ENCODE measurements at places on chromosomes 5 and 9. TPM values are rescaled to one million over a fixed set of nuclear protein-coding genes. Genes with fewer than 3 reads are reported as not detected.

DNA sequence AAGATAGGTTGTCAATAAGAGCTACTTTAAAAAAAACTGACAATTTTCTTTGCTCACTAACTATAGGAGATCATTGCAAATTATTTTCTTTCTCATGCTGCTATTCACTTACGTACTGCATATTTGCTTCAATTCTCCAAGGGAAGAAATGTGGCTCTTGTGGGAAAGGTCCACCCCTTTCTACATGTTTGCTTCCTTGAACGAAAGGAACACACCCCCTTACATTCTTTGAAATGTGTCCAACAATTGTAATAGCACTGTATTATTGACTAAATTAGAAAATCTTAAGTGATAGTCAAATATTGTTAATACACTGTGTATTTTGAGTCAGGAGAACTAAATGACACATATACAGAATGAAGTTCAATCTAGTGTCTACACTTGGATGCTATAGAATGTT is 5.2 kb downstream of the MEF2C start:
- peaks cover 64% of the 10 kb centered on the region for H3K36me3 ChIP-seq
- H3K4me1 ChIP-seq = peaks cover 57% of the 10 kb centered on the region
- DNase-seq = no peak
- H3K4me3 ChIP-seq = peak overlapping the region; percentile 67

- peaks cover 10% of the 10 kb centered on the region for H3K4me1 ChIP-seq
- H3K27me3 ChIP-seq = peaks cover 62% of the 10 kb centered on the region
- no peak overlapping the region for H3K27ac ChIP-seq
- no peaks in the 10 kb centered on the region for H3K36me3 ChIP-seq
- DNase-seq = no peak
Measured at GRCh38 chr9:96026655-96027213, 151.2 kb downstream of the ERCC6L2 start.

GRCh38 chr9:28961623-28962022 is 1388.3 kb upstream of the C9orf72 start:
- H3K27ac ChIP-seq = no peak overlapping the region
- H3K36me3 ChIP-seq = no peaks in the 10 kb centered on the region

DNA sequence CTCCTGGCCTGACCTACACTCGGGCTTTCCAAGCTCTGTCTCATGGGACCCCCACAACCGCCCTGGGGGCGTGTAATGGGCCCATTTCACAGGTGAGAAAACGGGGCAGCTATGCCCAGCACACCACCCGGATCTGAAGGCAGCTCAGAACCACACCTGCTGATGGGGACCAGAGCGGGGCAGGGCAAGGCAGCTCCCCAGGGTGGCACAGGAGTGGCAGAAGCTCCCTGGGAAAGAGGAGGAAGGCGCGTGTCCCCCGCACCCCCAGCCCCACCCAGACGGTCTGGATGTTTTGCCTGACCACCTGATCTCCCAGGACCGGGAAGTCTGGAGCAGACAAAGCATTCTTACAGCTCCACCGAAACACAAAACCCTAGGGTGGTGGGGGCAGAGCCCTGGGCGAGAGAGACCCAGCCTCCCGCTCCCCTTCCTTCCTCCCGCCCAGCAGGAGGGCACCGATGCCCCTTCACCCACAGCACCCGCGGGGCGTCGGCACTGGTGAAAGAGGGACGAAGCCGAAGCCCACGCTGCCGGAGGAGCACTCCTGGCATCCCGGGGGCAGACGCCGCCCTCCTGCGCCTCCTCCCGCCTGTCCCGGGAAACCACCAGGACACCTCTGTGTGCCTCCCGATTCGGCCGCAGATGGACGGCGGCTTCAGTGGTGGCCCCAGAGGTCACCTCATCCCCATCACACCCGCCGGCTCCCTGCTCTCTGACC is 14.5 kb downstream of the NOTCH1 start:
- peaks cover 63% of the 10 kb centered on the region for H3K4me1 ChIP-seq
- H3K27ac ChIP-seq = no peak overlapping the region
- H3K4me3 ChIP-seq = peak overlapping the region; percentile 32

The NAIP gene
- 11.2 TPM for total RNA-seq

GRCh38 chr5:41695920-41696582 is 174.2 kb downstream of the OXCT1 start:
- peaks cover 4% of the 10 kb centered on the region for H3K27me3 ChIP-seq
- H3K4me3 ChIP-seq = no peak overlapping the region
- no peak for DNase-seq
- H3K4me1 ChIP-seq = no peaks in the 10 kb centered on the region
- no peak overlapping the region for H3K27ac ChIP-seq

DNA sequence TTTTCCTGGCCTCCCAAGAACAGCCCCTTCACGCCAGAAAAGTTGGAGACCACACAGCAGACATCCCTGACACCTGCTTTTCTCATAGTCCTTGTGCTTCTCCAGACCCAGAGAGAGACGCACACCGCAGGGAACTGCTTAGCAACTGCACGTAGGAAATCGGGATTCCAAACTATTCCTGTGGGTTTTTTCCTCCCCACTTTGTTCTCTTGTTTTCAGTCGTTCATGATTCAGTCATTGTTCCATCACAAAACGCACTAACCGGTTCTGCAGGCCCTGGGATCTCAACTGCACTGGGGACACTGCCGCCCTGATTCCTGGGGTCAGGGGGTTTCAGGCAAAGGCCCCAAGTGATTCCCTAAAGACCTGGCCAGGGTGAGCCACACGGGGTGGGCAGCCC is 588.0 kb upstream of the KLF4 start:
- H3K4me3 ChIP-seq = no peak overlapping the region
- no peak overlapping the region for H3K27ac ChIP-seq
- no peaks in the 10 kb centered on the region for H3K36me3 ChIP-seq
- DNase-seq = no peak

GRCh38 chr5:89281766-89282553 is 399.0 kb upstream of the MEF2C start:
- no peaks in the 10 kb centered on the region for H3K27me3 ChIP-seq
- peaks cover 78% of the 10 kb centered on the region for H3K4me1 ChIP-seq
- DNase-seq = no peak
- no peaks in the 10 kb centered on the region for H3K36me3 ChIP-seq
- H3K27ac ChIP-seq = peak overlapping the region; percentile 5

- no peaks in the 10 kb centered on the region for H3K36me3 ChIP-seq
- no peaks in the 10 kb centered on the region for H3K4me1 ChIP-seq
- H3K27me3 ChIP-seq = peaks cover 3% of the 10 kb centered on the region
- H3K4me3 ChIP-seq = no peak overlapping the region
Measured at GRCh38 chr5:72157625-72157962, 50.3 kb downstream of the MAP1B start.

The SLC46A2 gene
- total RNA-seq = not detected

DNA sequence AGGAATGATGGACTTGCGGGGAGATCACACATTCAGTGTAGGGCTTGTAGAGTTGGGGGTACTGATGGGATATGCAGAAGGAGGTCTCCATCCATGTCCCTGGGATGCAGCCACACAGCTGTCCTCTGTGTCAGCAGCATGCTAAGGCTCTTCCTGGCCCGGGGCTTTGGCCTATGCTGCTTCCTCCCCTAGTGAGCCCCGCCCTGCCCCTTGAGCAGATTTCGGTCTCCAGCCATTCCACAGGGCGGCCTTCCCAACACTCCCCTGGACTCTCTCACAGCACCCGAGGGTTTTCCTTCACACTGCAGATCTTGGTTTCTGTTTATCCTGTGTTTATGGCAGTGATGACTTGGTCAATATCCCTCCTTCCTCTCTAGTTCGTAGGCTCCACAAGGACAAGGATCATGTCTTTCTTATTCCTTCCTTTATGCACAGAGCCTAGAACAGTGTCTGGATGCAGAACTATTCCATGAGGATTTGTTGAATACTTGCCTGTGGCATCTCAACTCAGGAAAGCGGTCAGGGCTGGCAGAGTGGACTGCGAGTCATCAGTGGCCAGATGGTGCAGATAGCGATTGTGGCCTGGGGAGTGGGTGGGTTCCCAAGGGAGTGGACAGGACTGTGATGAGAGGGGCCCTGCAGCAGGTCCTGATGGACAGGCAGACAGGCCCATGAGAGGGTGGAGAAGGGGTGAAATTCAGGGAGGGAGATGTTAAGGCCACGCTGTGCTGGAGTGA is 114.2 kb downstream of the RGS3 start:
- peaks cover 3% of the 10 kb centered on the region for H3K36me3 ChIP-seq
- H3K4me1 ChIP-seq = peaks cover 75% of the 10 kb centered on the region
- H3K27ac ChIP-seq = peak overlapping the region; percentile 94
- no peak for DNase-seq
- H3K4me3 ChIP-seq = no peak overlapping the region
- H3K27me3 ChIP-seq = no peaks in the 10 kb centered on the region

All from activated B cell treated with CpG ODN at 0.5 μM for 24 hours (primary cell).